T-helper 22 cell (primary cell): ENCODE measurements at places on chromosomes 12 and 14.

DNA sequence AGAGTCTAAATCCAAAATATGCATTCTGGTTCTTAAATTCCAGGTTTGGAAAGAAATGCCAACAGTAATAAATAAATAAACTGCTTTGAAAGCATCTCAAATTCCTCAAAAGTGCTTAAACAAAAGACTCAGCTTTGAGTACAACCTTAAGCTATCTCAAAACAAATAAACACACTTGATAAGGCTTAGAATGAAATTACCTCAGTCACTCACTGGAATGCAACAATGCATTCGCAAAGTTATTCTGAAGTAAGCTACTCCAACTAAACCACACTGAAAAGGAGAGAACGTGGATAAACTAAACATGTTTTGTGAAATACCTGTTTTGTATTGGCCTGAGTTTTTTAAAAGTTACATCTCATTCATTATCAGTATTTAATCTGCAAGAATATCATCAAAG is 1.2 kb downstream of the SPTSSA start:
- DNase-seq = no peak

- DNase-seq = no peak
Observed at GRCh38 chr12:94636462-94637085, 13.8 kb downstream of the TMCC3 start.

- DNase-seq = no peak
Observed at GRCh38 chr12:54028314-54029201, at the start of gene HOXC6. Gene HOXC6 (plus strand): TSS chr12:54028440. CDS start chr12:54028522, 82 bp downstream.

DNA sequence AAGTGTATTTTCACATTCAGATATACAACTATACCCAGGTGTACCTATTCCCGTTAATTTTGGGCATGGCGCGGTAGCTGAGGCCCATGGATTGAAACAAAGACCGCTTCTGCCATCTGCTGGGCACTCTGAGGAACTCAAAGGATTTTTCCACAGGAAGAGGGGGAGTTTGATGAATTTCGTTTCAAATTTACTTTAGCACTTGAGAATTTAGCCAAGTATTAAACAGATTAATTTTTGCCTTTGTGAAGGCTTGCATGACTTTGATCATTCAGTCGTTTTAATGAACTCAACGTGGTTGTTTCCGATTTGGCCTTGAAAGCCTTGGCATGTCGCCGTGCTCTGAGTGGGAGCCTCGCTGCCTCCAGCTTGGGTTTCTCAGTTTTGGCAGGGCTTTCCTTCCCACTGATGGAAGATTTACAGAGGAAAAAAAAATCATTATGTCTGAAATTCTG is 153.2 kb upstream of the DDHD1 start:
- DNase-seq = no peak

DNA sequence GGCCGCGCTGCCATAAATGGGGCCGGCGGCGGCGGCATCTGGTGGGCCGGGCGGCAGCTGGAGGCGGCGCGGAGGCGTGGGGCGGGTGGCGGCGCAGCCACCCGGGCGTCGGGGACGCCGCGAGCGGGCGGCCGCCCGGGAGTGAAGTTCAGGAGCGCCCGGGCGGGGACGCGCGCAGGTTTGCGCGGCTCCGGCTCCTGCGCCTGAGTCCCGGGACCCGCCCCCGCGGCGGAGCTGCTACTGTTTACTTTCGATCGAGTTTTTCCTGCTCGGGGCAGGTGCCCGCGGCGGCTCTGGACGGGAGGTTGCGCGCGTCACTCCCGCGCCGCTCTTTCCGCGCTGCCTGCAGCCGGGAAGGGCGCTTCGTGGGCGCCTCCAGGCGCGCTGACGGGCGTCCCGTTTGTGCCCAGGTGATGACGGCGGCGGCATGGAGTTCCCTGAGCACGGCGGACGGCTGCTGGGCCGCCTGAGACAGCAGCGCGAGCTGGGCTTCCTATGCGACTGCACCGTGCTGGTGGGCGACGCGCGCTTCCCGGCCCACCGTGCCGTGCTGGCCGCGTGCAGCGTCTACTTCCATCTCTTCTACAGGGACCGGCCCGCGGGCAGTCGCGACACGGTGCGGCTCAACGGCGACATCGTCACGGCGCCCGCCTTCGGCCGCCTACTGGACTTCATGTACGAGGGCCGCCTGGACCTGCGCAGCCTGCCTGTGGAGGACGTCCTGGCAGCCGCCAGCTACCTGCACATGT is at the start of gene ZBTB42:
ZBTB42 (plus strand) TSS at position 331 of the 749 bp plus-strand sequence; CDS start at position 428, 97 bp downstream.
- peak; percentile 64 for DNase-seq

- no peak for DNase-seq
Observed at GRCh38 chr12:113359133-113359938, 949 bp downstream of the PLBD2 start.

DNA sequence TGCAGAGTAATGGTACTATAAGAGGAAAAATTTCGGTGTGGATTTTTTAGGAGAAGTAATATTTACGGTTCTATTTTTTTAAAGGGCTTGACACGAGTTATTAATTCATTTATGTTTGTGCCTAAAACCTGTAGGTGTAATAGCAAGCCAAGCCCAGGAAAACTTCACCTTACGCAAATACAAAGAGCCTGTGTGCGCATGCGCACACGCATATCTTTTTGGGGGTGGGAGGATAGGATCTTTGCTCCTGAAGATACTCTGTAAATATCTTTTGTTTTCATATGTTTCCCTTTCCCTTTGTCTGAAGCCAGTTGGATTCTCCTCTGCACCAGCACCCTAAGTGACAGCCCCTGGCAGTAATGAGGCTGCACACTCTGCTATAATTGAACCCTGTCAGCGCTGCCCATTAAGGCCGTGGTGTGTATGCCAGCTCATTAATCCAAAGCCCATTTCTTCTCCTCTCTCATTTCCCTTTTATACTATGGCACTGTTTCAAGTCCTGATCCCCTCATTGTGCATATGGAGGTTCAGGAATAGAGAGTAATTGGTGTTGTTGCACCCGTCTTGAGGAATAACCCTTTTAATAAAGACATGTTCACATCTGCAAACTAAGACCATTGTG is 327.2 kb upstream of the E2F7 start:
- no peak for DNase-seq

- no peak for DNase-seq
Observed at GRCh38 chr12:126708492-126708896, 1558.5 kb upstream of the TMEM132C start.

DNA sequence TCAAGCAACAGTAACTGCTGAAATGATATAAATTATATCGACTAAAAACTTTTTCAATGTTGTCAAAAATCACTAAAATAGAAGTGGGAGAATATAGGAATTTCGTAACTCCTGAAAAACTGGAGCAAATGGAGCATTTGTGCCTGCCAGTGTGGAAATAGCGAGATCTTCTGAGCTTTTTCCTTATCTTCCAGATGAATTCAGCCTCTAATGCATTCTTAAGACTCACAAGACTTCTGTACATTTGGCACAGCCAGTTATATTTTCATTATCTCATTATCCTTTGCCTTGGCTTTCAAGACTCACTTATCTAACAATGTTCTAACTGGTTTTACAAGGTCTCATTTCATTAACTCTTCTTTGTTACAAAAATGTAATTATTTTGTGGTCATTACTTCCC is 252.4 kb downstream of the GXYLT1 start:
- no peak for DNase-seq

DNA sequence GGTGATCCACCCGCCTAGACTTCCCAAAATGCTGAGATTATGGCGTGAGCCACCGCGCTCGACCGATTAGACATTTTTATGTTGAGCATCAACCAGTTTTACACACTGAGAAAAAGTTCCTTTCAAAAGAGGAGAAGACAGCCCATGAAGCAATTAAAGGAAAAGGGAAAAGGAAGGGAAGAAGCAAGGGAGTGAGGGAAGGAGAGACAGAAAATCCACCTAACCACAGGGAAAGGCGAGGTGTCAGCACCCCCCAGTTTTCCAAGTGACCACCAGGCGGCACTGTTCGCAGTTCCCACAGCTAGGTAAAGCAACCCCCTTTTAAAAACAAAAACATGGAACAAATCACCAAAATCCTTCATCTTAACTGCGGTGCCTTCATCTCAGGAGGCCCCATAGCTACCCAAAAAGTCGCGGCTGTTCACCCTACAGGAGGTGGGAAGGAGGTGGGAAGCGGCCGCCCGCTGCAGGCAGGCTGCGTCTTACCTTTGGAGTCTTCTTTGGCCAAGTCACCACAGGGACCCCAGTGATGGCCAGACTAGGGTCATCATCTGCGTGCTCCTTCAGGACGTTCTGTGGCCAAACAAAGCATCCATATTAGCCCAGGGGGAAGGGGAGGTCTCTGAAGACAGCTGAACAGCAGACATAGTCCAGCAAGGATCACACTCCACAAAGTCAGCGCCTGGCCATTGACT is 86.6 kb downstream of the KDM2B start:
- peak; percentile 13 for DNase-seq

GRCh38 chr14:59131938-59132795 is 56.3 kb upstream of the DAAM1 start:
- no peak for DNase-seq

DNA sequence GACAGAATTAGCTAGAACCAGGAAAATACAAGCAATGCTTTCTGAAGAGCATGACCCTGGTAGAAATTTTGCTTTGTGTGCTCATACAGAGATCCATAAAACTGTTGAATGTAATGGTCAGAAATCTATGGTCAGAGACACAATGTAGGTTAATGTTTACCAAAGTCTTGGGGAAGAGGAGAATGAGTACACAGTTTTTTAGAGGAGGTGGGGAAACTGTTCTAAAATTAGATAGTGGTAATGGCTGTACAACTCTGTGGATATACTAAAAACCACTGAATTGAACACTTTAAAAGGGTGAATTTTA is 109.5 kb upstream of the ARHGAP5 start:
- DNase-seq = no peak

GRCh38 chr12:3009780-3010179 is 50.6 kb downstream of the TEAD4 start:
- no peak for DNase-seq

DNA sequence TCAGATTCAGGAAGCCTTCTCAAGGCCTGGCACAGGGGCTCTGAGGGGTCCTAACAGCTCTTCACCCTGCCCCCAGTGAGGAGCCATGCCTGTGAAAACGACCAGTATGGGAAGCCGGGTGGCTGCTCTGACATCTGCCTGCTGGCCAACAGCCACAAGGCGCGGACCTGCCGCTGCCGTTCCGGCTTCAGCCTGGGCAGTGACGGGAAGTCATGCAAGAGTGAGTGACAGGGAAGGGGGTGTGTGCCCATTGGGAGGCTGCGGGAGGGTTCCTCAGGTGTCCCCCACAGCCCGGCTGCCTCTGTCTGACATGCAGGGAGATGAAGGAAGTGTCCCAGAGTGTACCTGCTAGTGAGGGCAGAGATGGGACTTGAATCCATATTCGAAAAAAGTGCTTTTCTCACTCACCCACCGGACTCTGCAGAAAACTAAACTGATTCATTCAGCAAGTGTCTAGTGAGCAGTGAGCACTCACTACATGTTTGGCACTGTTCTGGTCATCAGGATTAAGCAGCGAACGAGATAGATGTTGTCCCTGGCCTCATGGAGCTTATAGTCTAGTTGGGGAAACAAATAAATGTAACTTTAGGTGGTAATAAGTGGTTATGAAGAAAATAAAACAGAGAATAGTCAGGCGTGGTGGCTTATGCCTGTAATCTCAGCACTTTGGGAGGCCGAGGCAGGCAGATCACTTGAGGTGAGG is 9.4 kb upstream of the LRP1-AS start:
- no peak for DNase-seq

- DNase-seq = no peak
Observed at GRCh38 chr14:72387726-72388125, 455.5 kb downstream of the RGS6 start.

GRCh38 chr14:59116984-59117415 is 71.5 kb upstream of the DAAM1 start:
- no peak for DNase-seq

- no peak for DNase-seq
Observed at GRCh38 chr12:69467366-69467765, 2.8 kb upstream of the FRS2 start.

GRCh38 chr12:70149665-70150064 is 93.6 kb upstream of the CNOT2 start:
- DNase-seq = no peak

GRCh38 chr12:101430456-101430855 is 22.9 kb upstream of the ARL1 start:
- no peak for DNase-seq

DNA sequence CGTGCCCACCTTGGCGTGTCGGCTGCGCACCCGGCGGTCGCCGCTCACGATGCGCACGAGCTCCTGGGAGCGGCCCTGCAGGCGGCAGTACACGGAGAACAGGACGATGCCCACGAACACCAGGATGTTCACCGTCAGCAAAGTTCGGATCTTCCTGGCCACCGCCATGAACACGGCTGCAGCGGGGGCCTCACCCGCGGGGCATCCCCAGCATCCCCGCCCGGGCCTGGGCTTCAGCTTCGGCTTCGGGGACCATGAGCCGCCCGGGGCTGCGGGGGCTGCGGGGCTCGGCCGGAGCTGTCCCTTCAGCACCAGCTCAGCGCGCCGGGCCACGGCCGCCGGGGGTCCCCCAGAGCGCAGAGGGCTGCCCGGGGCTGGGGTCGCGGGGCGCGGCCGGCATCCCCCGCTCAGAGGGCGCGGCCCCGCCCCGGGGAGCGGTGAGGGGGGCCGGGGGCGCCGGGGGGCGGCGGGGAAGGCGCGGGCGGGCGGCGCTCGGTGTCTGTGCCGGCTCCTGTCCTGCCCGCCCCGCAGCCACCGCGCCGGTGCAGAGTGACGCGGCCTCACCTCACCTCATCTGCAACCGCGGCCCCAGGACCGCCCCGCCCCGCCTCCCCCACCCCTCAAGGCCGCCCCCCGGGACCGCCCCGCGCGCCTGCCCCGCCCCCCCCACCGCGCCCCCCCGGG is at the start of gene GALNT9:
GALNT9 (minus strand) TSS at position 554 of the 684 bp plus-strand sequence; CDS start at position 168, 386 bp downstream.
- DNase-seq = no peak

- no peak for DNase-seq
Observed at GRCh38 chr12:27344760-27345159, 12.1 kb downstream of the BMAL2 start.

- DNase-seq = no peak
Observed at GRCh38 chr12:22069851-22070250, 23.8 kb downstream of the CMAS start.

GRCh38 chr12:22919883-22920282 is 294.9 kb downstream of the ETNK1 start:
- no peak for DNase-seq

GRCh38 chr12:12999271-12999958 is 650 bp downstream of the HEBP1 start:
- no peak for DNase-seq

DNA sequence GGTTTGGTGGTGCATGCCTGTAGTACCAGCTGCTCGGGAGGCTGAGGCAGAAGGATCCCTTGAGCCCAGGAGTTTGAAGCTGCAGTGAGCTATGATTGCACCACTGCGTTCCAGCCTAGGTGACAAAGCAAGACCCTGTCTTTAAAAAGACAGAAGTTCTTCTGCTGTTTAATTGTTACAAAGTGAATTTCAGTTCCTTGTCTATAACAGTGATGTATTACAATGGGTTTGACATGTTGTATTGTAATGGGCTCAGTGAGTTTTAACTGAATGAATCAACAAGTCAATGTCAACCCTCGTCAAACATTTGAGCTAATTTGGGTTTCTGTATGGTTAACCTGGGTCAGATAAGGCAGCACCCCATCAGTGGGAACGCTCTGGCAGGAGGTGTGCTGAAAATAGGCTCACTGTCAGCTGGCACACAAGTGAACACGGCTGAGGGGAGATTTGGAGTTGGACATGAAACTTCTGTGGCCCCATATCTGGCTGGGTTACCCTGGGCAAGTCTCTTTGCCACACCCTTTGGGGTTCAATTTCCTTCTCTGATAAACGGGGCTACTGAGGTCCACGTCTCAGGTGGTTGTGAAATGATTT is 14.0 kb upstream of the TRPV4 start:
- DNase-seq = no peak
